ENCODE measurements at places on chromosomes 6 and 20.

DNA sequence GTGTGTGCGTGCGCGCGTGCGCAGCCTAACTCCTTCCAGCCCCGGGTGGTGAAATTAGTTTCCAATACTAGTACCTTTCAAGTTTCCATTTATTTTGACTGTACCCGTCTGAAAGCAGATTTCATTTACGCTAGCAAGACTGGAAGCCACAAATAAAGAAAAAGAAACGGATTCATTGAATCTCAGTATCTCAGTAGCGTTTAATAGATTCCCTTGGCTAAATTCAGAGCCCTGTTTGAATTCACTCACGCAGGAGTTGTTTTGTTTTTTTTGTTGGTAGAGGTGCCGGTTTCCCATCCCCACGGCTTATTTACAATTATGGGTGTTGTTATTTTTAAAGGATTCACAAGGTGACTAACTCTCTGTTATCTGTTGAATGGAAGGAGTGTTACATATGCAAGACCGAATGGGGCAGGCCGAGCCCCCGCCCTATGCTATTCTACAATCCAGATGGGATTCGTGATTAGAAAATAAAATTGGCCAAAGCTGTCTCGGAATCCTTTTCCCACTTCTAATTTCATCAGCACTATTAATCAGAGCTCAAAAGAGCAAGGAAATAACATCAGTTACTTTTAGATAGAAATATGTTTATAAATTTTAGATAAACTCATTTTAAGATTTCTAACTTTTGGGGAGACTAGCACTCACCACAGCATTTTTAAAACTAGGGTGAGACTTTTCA is 2.3 kb upstream of the INSM1 start:
- no peak for DNase-seq

DNA sequence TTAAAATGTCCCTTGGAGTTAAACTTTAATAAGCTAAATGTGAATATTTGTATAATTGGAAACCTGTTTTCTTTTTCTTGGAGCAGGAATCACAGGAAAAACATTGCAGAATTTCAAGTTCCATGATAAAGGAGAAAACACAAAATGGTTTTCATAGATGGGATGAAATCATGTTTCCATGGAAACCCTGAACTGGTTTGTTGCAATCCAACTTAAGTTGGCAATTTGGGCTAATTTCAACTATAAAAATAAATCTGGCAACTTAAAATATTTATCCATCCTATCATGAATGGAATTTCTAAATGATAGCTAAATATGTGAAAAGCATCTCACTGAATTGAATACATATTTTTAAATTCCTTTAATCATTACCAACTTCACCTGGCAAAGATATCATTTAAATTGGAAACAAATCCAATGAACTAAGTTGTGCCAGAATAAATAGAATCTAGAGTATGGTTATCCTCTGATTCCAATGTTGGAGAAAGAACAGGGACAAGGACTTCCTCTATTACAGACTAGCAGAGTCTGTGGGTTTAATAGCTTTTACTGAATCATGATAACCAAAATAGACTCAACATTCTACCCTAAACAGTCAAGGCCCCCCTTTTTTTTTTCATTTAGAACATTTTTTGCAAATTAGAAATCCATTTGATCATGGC is 33.2 kb downstream of the COL21A1 start:
- no peak for DNase-seq

DNA sequence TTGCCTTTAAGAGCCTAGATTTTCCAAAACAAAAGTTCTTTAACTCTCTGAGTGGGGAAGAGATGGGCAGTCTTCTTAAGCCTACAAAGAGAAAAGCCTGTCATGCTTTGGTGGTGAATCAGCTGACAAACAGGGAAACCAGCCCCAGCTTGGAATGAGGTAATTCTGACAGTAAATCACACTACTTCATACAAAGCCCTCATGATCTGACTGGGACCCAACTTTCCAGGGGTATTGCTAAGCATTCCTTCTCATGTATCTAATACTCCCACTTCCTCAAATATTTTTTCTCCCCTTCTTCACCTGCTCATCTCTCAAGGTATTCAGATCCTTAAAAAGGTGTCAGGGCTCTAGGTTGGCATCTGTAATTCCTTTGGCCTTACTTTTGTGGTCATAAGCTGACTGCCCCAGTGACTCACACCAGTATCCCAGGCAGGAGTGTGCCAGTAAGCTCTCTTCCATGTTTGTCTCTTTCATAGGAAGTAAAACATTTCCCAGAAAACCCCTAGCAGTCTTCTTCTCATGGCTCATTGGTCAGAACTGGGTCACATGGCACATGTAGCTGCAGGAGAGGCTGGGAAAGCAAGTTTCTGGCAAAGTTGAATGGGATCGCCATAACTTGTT is 15.0 kb upstream of the TBC1D22B start:
- DNase-seq = peak; percentile 99

- no peak for DNase-seq
Measured at GRCh38 chr6:37309046-37309445, 44.7 kb upstream of the RNF8 start.

DNA sequence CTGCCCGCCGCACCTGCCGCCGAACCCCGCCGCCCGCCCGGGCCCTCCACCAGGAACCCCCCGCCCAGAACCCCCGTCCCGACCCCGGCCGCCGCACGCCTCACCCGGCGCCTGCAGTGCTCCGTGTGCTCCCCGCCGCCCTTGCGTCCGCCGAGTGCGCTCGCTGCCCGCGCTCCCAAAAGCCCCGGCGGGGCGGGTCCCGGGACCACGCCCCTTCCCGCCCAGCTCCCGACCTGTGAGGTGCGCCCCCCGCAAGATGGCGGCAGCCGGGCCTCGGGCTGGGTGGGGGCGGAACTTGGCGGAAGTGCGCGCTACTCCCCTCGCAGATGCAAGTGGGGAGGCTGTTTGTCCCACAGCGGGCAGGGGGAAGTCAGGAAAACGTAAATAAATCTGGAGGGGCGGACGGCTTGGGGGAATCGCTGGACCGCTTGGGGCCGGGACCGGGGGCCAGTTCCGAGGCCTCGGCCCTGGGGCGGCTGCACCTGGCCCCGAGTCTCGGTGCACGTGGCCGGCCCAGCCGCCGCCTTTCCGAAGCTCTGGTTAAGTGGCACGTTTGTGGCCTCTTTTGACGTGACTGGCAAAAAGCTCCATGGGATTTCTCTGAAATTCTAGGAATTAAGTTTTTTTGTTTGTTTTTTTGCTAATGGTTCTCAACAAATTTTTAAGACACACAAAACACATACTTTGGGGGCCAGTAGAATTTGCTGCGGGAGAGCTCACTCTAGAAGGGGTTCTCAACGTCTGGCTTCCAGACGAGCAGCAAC is at the start of gene EZR:
EZR (minus strand) TSS at position 156 of the 764 bp plus-strand sequence. CDS start 1,275 bp downstream, outside the sequence.
- DNase-seq = peak; percentile 69

DNA sequence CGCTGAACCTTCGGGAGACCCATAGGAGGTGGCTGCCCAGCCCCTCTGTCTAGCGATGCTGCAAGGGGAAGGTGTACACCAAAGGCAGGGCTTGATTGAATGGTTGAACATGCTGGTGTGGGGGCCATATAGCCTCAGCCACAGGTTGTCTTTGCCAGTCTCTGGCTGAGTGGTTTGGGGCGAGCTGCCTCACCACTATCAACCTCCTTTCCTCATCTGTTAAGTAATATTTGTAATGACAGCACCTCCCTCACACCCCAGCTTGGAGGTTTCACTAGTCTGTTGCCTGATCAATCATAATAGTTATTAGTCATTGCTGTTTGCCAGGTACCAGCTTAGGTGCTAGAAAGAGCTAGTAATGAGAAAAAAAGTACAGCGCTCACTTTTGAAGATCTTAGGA is 11.8 kb upstream of the ZNF831 start:
- no peak for DNase-seq

DNA sequence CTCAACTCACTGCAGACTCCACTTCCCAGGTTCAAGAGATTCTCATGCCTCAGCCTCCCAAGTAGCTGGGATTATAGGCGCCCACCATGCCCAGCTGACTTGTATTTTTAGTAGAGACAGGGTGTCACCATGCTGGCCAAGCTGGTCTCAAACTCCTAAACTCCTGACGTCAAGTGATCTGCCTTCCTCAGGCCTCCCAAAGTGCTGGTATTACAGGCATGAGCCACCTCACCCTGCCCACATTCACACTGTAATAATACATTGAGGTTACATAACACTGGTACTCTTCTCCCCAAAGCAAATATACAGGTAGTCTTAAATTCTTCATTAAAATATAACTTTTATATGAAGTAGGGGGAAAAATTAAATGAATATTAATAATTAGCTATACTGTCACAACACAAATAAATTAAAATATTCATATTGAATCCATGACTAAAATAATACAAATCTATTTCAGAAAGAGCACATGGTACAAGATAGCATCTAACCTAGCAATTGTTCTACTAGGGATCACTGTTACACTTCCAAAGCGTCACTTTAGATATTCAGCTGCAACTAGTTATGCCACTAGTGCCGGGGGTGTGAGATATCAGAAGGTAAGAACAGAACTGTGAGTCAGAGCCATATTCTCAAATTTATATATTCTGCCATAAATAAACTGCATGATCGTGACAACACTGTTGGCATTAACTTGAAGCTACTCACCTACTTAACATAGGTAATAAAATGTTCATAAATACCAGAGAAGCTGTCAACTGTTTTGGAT is 169.1 kb upstream of the SHLD1 start:
- no peak for DNase-seq

DNA sequence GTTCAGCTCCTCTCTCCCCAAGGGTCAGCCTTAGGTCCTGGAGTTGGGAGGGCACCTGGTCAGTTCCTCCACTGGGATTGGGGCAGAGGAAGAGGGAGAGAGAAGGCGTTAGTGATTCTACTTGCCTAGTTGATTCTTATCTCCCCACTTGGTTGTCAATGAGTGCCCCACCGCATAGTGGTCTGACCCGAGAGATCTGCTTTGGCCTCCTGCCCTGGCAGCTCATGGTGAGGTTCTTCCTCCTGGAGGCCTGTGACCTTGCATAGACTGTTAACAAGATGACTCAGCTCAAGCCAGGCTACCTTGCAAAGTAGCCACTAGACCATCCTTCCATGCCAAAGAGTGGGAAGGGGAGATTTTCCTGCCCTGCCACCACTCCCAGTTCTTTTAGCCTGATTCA is 160.6 kb downstream of the TMEM200A start:
- no peak for DNase-seq

GRCh38 chr6:147615659-147616456 is 107.4 kb downstream of the SAMD5 start:
- DNase-seq = peak; percentile 62

GRCh38 chr6:56005426-56005825 is 130.0 kb upstream of the BMP5 start:
- peak; percentile 44 for DNase-seq

DNA sequence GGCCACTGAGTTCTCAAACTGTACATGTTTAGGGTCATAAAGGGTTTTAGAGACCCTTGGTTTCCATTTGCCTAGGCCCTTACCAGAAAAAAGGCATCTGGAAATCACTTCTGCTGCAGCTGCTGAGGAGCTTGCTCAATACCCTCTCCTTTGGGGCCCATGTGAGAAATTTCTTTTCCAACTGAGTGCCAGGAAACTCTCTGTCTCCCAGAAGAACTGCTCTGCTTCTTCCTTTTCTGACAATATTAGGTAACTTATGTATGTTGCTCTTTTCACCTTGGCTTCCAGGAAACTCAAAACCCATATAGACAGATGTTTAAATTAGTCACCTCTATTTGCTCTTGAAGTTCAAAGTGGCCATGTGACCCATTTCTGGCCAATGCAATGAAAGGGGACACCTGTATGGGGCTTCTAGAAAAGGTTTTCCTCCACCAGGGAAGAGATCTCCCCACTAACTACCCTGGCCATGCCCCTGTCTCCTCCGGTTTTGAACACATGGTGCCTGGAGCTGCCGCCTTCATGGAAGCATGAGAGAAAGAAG is 121.6 kb downstream of the PREX1 start:
- no peak for DNase-seq

GRCh38 chr20:64067733-64068307 is 4.8 kb downstream of the TCEA2 start:
- no peak for DNase-seq

GRCh38 chr6:159114569-159114968 is 54.6 kb upstream of the FNDC1 start:
- DNase-seq = no peak

DNA sequence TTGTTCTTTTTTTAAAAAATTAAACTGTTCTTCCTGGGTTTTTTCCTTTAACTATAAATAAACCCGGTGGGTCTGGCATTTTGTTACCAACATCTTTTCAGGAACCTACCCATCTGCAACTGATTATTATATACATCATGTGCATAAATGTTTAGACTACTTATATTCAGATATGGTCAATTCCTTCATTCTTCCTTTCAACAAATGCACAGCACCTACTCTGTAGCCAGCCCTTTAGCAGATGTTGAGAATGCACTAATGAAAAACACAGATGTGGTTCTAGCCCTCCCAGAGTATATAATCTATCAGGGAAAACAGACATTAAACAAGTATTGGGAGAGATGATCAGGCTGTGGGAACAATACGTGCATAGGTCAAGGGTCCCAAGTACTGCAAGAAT is 237.1 kb downstream of the UST start:
- no peak for DNase-seq

- peak; percentile 77 for DNase-seq
Measured at GRCh38 chr6:158353883-158354877, 41.9 kb downstream of the TULP4 start.

DNA sequence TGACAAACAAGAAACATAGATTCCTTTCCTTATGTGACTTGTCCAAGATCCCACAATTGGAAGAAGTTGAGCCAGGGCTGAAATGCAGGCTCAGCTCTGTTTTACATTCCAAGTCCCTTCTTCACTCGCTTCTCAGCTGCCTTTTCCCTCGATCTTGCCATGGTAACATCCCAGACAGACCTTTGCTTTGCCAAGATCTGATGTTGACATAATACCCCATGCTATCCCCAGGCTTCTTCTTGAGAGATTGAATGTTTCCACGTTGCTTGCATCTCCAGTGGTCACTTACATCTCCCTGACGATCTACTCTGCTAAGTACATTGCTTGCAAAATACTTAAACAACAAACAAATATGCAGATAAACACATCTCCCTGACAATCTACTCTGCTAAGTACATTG is 63.5 kb downstream of the TBXT start:
- DNase-seq = peak; percentile 19

DNA sequence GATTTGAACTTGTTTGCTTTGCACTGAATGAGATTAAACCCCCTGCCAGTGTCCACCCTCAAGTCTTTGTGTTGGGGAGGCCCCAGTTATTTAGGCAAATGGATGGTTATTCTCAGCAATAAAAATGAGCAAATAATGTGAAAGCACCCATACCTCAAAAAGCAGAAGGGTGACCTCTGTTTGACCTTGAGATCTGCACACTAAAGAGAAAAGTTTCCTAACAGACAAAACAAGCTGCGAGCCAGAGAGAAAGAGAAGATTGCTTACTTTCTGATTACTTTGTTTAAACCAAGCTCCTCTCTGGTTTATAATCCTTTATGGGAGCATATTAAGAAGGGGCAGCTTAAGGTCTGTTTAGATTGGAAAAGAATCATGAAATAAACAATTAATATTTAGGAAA is 30.4 kb upstream of the TRERF1 start:
- DNase-seq = no peak

DNA sequence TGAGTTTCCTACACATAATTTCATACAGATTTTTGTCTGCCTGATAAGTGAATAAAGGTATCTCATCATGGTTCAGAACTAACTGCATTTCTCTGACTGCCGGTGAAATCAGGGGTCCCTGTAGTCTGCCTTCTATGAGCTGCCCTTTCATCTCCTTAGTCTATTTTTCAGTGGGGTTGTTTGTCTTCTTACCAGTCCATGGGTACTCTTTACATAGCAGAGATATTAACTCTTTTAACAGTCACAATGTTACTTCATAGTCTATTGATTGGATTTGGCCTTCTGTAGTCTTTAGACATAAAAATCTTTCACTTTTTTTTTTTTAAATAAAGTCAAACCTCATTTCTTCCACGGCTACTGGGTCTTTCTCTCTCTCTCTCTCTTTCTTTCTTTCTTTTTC is 79.8 kb downstream of the RALGAPA2 start:
- DNase-seq = no peak

Data from fibroblast of skin of back (primary cell).